ENCODE measurements at places on chromosomes 4 and X.

DNA sequence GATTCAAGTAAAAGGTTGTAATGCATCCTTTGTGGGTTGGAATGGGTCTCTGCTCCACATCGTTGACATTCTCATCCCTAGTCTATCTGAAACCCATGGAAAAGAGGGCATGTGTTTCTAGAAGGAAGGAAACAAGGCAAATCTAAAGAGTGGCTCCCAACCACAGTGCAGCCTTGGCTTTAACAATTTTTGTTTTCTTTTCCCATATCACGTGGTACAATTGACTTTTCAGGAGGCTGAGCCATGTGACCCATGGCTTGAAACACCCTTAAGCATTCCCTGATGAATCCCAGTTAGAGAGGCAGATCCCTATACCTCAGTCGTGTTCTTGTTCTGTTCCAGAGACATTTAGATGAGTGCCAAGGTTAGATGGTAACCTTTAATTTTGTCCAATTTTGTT is 12.8 kb downstream of the DCUN1D4 start:
- H3K27ac ChIP-seq = no peak overlapping the region
- H3K36me3 ChIP-seq = no peaks in the 10 kb centered on the region
- H3K4me3 ChIP-seq = no peak overlapping the region
- H3K4me1 ChIP-seq = peaks cover 6% of the 10 kb centered on the region
- no peak for DNase-seq

GRCh38 chr4:78222575-78223186 is 165.6 kb downstream of the FRAS1 start:
- no peak for DNase-seq
- H3K36me3 ChIP-seq = no peaks in the 10 kb centered on the region
- H3K27ac ChIP-seq = no peak overlapping the region
- no peaks in the 10 kb centered on the region for H3K4me1 ChIP-seq
- H3K4me3 ChIP-seq = no peak overlapping the region

DNA sequence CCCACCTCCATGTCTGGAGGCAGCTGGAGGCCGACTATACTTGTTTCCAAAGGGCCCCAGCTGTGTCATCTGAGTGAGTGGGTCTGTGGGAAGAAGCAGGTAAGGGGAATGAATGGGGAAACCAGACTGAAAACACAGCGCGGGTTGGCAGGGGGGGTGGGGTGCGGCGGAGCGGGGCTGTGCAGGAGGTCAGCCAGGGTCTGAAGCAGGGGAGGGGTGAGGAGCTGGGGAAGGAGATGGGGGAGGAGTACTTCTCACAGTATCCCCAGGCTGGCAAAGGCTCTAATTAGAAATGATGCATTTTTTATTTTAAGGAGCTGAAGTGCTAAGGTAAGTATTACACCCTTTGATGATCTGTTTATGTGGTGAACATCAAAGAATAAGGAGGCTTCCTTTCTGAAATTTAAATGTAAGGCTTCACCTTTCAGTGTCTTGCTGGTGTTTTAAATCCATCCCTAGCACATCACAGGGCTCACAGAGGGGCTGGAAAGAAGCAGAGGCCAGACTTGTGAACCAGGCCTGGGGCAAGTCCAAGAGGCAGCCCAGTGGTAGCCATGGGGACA is 37.5 kb downstream of the SMIM20 start:
- H3K36me3 ChIP-seq = no peaks in the 10 kb centered on the region
- no peaks in the 10 kb centered on the region for H3K27me3 ChIP-seq
- no peak overlapping the region for H3K27ac ChIP-seq
- H3K4me3 ChIP-seq = no peak overlapping the region
- DNase-seq = no peak
- H3K4me1 ChIP-seq = no peaks in the 10 kb centered on the region

GRCh38 chrX:32867781-32868523 is 343.4 kb downstream of the DMD start:
- no peak overlapping the region for H3K4me3 ChIP-seq
- no peaks in the 10 kb centered on the region for H3K4me1 ChIP-seq
- no peaks in the 10 kb centered on the region for H3K36me3 ChIP-seq
- H3K27me3 ChIP-seq = no peaks in the 10 kb centered on the region

- H3K36me3 ChIP-seq = no peaks in the 10 kb centered on the region
- H3K27me3 ChIP-seq = no peaks in the 10 kb centered on the region
- H3K4me1 ChIP-seq = no peaks in the 10 kb centered on the region
- H3K4me3 ChIP-seq = no peak overlapping the region
- no peak for DNase-seq
- H3K27ac ChIP-seq = no peak overlapping the region
These were observed 48.6 kb upstream of the CLDN24 start for GRCh38 chr4:183370786-183371185.

GRCh38 chr4:44538534-44538933 is 89.9 kb upstream of the KCTD8 start:
- no peaks in the 10 kb centered on the region for H3K4me1 ChIP-seq
- no peak overlapping the region for H3K27ac ChIP-seq
- DNase-seq = no peak
- H3K27me3 ChIP-seq = no peaks in the 10 kb centered on the region
- H3K4me3 ChIP-seq = no peak overlapping the region
- H3K36me3 ChIP-seq = no peaks in the 10 kb centered on the region

DNA sequence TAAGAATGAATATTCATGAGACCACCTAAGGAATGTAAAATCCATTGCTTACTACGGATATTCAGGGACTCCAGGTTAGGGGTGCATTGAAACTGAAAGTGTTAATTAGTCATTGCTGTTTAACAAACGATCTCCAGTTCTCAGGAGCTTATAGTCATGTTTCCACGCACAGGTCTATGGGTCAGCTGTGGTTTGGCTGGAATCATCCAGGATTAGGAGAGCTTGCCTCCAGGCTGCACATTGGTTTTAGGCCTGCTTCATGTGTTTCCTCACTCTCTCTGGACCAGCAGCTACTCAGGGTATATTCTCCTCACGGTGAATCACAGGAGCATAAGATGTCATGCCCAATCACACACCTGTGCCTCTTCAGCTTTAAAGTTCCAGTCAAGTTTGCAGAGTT is 98.9 kb downstream of the ATXN3L start:
- no peaks in the 10 kb centered on the region for H3K27me3 ChIP-seq
- DNase-seq = no peak
- no peak overlapping the region for H3K4me3 ChIP-seq
- H3K4me1 ChIP-seq = peaks cover 10% of the 10 kb centered on the region
- no peak overlapping the region for H3K27ac ChIP-seq
- H3K36me3 ChIP-seq = no peaks in the 10 kb centered on the region

DNA sequence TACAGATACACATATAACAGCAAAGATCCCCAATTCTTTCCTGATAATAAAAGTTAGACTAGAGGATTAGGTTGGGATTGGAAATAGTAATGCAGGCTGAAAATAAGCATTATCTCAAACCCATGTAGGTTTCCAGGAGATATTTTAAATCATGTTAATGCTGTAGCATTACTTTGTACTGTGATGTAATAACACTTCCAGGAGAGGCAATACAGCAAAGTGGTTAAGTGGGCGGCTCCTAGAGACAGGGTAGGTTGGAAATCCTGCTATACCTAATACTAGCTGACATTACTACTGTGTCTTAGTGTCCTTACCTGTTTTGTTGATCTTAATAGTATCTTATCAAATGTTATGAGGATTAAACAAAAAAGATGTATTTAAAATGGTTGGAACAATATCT is 9.6 kb downstream of the PAICS start:
- no peak overlapping the region for H3K27ac ChIP-seq
- H3K36me3 ChIP-seq = peaks cover 7% of the 10 kb centered on the region
- DNase-seq = no peak
- H3K4me3 ChIP-seq = no peak overlapping the region
- no peaks in the 10 kb centered on the region for H3K27me3 ChIP-seq

GRCh38 chr4:154743683-154744340 is at the start of gene LRAT:
LRAT (plus strand) TSS chr4:154744000; CDS start chr4:154744327, 327 bp downstream.
- H3K36me3 ChIP-seq = no peaks in the 10 kb centered on the region
- H3K27ac ChIP-seq = no peak within 1 kb of the TSS
- H3K27me3 ChIP-seq = peaks cover 25% of the 10 kb centered on the region
- peak within 1 kb of the TSS; percentile 48 for H3K4me3 ChIP-seq
- H3K4me1 ChIP-seq = peaks cover 15% of the 10 kb centered on the region

DNA sequence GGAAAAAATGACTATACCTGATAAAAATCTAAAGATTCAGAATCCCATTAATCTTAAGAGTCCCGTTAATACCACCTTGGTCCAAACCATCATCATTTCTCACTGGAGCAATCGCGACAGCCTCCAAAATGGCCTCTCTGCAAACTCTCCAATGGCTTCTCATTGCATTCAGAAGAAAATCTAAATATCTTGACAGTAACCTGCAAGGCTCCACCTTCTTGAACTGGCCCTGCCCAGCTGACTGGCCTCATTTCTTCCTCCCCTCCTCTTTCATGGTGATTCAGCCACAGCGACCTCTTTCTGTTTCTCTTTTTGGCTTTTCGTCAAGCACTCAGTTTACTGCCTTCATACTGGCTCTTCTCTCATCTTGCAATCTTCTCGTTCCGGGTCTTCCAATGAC is 56.2 kb upstream of the GPRIN3 start:
- no peak overlapping the region for H3K4me3 ChIP-seq
- H3K4me1 ChIP-seq = no peaks in the 10 kb centered on the region
- DNase-seq = no peak
- H3K27ac ChIP-seq = no peak overlapping the region
- no peaks in the 10 kb centered on the region for H3K36me3 ChIP-seq

DNA sequence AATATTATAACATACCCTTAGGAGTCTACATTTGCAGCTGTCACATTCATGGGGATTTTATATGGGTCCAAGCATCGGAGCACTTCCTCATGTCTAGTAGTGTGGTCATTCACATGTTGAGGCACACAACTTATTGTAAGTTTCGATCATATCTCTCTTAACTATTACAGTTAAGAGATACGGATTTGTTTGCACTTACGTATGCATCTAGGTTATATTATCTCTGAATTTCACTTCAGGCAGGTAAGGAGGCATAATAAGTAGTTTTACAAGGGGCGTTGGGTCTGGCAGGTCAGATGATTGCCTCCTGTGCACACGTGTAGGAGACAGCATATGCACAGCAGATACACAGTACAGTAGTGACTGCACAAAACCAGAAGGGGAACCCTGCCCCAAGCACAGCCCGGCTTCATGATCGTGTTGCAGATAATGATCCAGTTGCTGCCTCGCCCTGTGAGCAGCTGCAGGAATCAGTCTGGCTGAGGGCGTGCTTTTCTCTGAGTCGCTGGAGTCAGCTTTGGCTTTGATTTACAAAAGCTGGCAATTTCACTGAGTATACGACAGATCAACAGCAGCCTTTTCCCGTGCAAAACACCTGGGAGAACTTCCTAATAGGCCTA is 302.9 kb upstream of the GATB start:
- no peak for DNase-seq
- H3K27me3 ChIP-seq = no peaks in the 10 kb centered on the region
- H3K27ac ChIP-seq = no peak overlapping the region
- no peaks in the 10 kb centered on the region for H3K36me3 ChIP-seq

DNA sequence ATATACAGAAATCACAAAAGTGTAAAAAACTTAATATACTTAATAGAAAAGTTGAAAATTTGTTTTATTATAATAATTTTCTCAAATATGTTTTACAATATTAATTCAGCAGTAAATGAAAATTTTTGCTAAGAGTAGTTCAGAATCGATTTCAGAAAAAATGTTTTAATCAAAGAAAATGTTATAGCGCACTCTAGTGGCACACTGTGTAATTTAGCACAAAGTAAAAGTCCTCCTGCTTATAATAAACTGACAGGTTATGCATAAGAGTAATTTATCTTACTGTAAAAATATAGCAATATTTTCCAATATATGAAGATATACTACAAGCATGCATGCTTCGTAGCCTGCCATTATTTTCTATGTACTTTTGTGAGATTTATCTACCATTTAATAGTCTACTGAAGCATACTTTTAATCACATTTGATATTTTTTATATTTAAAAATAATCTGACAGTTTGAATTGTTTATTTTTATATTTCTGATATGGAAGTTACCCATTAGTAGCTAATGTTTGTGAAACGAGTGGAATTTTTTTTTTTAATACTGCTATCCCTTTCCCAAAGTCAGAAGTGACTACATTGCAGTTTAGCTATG is 217.9 kb upstream of the KLHL4 start:
- DNase-seq = no peak
- no peaks in the 10 kb centered on the region for H3K27me3 ChIP-seq
- no peaks in the 10 kb centered on the region for H3K36me3 ChIP-seq
- H3K27ac ChIP-seq = no peak overlapping the region
- no peaks in the 10 kb centered on the region for H3K4me1 ChIP-seq
- H3K4me3 ChIP-seq = no peak overlapping the region

DNA sequence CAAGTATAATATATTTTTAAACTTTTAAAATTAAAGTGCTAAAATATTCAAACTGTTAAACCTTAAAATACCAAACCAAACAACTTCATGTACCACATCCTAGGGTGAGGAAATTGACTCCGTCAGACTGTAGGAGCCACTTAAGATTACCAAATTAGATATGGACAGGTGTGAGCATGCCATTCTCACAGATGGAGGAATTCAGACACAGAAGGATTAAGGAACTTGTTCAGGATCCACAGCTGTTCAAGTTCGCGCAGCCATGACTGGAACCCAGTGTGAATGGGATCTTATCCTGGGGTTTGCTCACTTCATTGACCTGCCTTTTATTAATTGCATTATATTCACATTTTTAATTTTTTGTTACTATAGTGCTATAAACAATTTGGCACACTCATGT is 224.9 kb upstream of the PCDH7 start:
- no peak overlapping the region for H3K4me3 ChIP-seq
- H3K27me3 ChIP-seq = no peaks in the 10 kb centered on the region
- no peaks in the 10 kb centered on the region for H3K4me1 ChIP-seq
- no peak for DNase-seq
- H3K27ac ChIP-seq = no peak overlapping the region

DNA sequence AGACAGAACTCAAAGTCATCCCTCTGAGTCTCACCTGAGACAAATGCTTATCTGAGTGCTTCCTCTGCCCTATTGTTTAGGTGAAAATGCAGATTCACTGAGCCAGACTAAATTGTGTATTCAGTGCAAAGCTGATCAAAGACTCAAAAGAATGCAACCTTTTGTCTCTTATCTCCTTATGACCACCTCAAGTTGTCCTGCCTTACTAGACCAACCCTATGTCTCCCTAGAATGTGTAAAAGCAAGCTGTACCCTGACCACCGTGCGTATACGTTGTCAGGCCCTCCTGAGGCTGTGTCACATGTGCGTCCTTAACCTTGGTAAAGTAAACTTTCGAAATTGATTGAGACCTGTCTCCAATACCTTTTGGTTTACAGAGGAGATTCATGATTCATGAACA is 63.6 kb upstream of the SH3RF1 start:
- H3K4me1 ChIP-seq = no peaks in the 10 kb centered on the region
- no peak overlapping the region for H3K27ac ChIP-seq
- no peak overlapping the region for H3K4me3 ChIP-seq
- DNase-seq = no peak
- H3K36me3 ChIP-seq = no peaks in the 10 kb centered on the region

DNA sequence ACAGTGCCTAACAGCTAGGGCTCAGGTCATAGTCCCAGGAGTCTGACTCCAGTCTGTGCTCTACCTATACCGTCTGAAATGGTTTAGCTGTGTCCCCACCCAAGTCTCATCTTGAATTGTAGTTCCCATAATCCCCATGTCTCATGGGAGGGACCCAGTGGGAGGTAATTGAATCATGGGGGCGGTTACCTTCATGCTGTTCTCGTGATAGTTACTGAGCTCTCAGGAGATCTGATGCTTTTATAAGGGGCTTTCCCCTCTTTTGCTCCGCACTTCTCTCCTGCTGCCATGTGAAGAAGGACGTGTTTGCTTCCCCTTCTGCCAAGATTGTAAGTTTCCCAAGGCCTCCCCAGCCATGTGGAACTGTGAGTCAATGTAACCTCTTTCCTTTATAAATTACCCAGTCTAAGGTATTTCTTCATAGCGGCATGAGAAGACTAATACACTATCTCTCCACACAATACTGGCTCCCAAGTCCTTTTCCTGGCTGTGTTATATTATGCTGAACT is 110.8 kb downstream of the AFAP1 start:
- H3K27ac ChIP-seq = peak overlapping the region; percentile 82
- H3K27me3 ChIP-seq = no peaks in the 10 kb centered on the region
- peaks cover 21% of the 10 kb centered on the region for H3K4me1 ChIP-seq
- H3K36me3 ChIP-seq = no peaks in the 10 kb centered on the region
- DNase-seq = no peak
- no peak overlapping the region for H3K4me3 ChIP-seq
